ENCODE measurements at places on chromosomes 4 and X. TPM values are rescaled to one million over a fixed set of nuclear protein-coding genes. Genes with fewer than 3 reads are reported as not detected.
A peak's percentile ranks its signal among the peaks of the same experiment; 100 is the strongest.

NAA11 gene
- total RNA-seq: not detected

DNA sequence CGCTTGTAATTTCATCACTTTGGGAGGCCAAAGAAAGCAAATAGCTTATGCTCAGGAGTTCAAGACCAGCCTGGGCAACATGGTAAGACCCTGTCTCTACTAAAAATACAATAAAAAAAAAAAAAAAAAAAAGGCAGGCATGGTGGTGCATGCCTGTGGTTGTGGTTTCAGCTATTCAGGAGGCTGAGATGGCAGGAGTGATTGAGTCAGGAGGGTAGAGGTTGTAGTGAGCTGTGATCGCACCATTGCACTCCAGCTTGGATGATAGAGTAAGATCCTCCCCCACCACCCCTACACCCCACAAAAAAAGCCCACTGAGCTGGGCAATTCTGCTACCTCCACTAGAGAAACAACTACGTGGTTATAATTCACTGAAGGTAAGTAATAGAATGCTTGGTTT is 118.8 kb upstream of the PCDH18 start:
- DNase-seq: peak; percentile 76
- H3K27me3 ChIP-seq: no peaks in the 10 kb centered on the region
- H3K27ac ChIP-seq: no peak overlapping the region
- H3K4me3 ChIP-seq: no peak overlapping the region

DNA sequence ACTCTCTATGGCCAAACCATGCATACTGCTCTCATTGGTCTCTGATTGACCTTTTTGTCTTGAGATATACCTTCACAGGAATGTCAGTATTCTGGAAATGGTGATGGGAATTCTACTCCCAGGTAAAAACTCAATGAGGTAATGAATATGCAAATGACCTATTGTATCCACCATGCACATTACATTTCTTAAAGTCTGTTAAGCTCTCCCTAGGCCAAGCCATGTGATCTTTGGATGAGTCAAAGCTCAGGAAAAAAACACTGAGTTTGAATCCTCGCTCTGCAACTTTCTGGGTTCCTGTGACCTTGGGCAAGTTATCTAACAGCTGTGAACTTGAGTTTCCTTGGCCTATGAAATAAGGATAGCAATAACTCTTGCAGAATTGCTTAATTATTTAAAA is 175.4 kb downstream of the PPP1R2C start:
- no peak overlapping the region for H3K4me3 ChIP-seq
- DNase-seq: no peak
- no peak overlapping the region for H3K27ac ChIP-seq
- H3K4me1 ChIP-seq: no peaks in the 10 kb centered on the region
- H3K27me3 ChIP-seq: no peaks in the 10 kb centered on the region

NOX1 gene
- not detected for total RNA-seq

EMCN gene
- not detected for total RNA-seq

DNA sequence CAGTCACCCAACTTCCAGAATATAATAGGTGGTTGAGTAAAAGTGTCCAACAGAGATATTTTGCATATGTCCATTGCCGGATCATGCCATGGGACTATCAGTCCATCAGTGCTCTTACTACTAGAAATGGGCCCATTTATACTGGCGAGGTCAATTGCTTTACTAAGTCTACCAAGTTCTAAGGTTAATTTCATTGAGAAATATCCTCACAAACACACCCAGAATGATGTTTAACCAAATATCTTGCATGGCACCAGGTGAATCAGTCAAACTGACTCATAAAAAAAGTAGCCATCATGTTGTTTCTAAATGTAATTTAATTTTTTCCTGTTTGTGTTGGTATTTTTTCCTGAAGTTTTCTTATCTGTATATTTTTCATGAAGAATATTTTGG is 1217.0 kb downstream of the RAPGEF2 start:
- H3K27ac ChIP-seq: no peak overlapping the region
- no peak for DNase-seq
- peaks cover 3% of the 10 kb centered on the region for H3K4me1 ChIP-seq
- no peaks in the 10 kb centered on the region for H3K27me3 ChIP-seq
- no peak overlapping the region for H3K4me3 ChIP-seq

GAGE12E gene
- not detected for total RNA-seq

DNA sequence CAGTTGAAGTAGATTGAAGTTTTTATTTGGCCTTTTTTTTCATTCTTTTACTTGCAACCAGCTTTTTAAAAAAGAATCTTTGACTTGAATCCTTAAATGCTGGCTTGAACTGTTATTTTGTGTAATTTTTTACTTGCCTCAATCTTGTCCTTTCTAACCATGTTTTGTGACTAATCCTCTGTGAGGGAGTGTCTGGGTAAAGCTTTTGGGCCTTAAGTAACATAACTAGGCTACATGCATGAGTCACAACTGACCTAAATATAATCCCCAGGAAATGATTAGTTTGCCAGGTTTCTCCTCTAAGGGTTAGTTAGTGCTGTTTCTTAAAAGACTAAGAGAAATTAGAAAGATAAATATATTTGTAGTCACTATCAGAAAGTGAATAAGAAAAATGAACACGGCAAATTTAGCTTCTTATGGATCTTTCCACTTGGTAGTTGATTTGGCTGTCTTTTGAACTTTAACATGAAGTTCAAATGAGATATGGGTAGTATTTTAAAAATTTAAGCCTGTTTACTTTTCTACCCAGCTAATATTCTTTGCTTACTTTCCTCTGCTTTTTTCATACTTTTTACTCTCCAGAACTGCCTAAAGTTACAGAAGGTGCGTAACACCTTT is 13.0 kb downstream of the EXOC1 start:
- peak overlapping the region; percentile 88 for H3K27ac ChIP-seq
- peak; percentile 96 for DNase-seq
- peak overlapping the region; percentile 13 for H3K4me3 ChIP-seq
- H3K27me3 ChIP-seq: no peaks in the 10 kb centered on the region
- H3K4me1 ChIP-seq: peaks cover 23% of the 10 kb centered on the region

SSX2B gene
- total RNA-seq: not detected

BEX1 gene
- total RNA-seq: 16.6 TPM

- DNase-seq: peak; percentile 34
- H3K27me3 ChIP-seq: no peaks in the 10 kb centered on the region
- no peaks in the 10 kb centered on the region for H3K36me3 ChIP-seq
- H3K4me3 ChIP-seq: no peak overlapping the region
Measured at GRCh38 chrX:16436348-16437188, 213.4 kb upstream of the S100G start.

DNA sequence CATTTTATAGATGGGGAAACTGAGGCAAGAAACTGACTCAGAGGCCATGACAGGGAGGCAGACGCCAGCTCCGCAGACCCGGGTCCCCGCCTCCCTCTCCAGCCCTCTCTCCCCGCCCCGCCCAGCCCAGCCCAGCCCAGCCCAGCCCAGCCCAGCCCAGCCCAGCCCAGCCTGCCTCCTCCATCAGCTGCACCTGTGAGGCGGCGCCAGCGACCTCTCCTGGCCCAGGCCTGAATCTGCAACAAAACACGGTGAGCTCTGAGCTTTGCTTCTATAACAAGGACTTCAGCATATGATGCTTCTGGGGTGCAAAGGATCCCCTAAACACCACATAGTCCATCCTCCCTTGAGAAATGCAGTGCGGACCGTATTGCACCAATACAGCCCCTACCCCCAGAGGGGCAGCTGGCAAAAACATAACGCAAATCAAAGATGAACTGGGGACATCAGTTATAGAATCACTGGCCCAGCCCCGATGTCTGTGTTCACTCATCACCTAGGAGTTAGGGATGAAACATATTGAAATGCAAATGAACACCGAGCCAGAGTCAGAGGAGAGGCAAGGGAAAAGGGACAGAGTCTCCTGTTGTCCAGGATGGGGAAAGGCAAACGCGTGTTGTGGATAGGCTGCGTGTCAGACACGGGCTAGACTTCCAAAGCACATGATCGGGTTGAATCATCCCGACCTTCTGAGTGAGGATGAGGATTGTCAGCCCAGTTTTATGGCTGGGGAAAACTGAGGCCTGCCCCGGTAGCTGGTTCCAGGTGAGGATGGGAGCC is 216.1 kb upstream of the PSAPL1 start:
- H3K4me3 ChIP-seq: no peak overlapping the region
- H3K27me3 ChIP-seq: no peaks in the 10 kb centered on the region
- peak; percentile 57 for DNase-seq
- peak overlapping the region; percentile 57 for H3K27ac ChIP-seq
- H3K4me1 ChIP-seq: peaks cover 65% of the 10 kb centered on the region

- no peaks in the 10 kb centered on the region for H3K4me1 ChIP-seq
- H3K27me3 ChIP-seq: no peaks in the 10 kb centered on the region
- H3K36me3 ChIP-seq: no peaks in the 10 kb centered on the region
- no peak overlapping the region for H3K27ac ChIP-seq
Measured at GRCh38 chrX:16082470-16083085, 40.8 kb upstream of the GRPR start.

- no peaks in the 10 kb centered on the region for H3K36me3 ChIP-seq
- peaks cover 5% of the 10 kb centered on the region for H3K4me1 ChIP-seq
- H3K27me3 ChIP-seq: no peaks in the 10 kb centered on the region
- no peak overlapping the region for H3K27ac ChIP-seq
Measured at GRCh38 chr4:155391932-155392331, 15.2 kb upstream of the MAP9 start.

GRCh38 chr4:77496457-77496856 is 109.2 kb upstream of the CXCL13 start:
- no peaks in the 10 kb centered on the region for H3K27me3 ChIP-seq
- no peak for DNase-seq
- no peaks in the 10 kb centered on the region for H3K4me1 ChIP-seq
- H3K36me3 ChIP-seq: no peaks in the 10 kb centered on the region
- no peak overlapping the region for H3K4me3 ChIP-seq

- DNase-seq: peak; percentile 66
- H3K27ac ChIP-seq: peak within 1 kb of the TSS; percentile 93
- H3K4me1 ChIP-seq: peaks cover 65% of the 10 kb centered on the region
- peak within 1 kb of the TSS; percentile 100 for H3K4me3 ChIP-seq
- H3K36me3 ChIP-seq: no peaks in the 10 kb centered on the region
Measured at GRCh38 chr4:156971676-156972378, at the start of gene PDGFC. TSS of gene PDGFC (minus strand) at chr4:156971799. CDS start at chr4:156970903, 896 bp downstream.

DNA sequence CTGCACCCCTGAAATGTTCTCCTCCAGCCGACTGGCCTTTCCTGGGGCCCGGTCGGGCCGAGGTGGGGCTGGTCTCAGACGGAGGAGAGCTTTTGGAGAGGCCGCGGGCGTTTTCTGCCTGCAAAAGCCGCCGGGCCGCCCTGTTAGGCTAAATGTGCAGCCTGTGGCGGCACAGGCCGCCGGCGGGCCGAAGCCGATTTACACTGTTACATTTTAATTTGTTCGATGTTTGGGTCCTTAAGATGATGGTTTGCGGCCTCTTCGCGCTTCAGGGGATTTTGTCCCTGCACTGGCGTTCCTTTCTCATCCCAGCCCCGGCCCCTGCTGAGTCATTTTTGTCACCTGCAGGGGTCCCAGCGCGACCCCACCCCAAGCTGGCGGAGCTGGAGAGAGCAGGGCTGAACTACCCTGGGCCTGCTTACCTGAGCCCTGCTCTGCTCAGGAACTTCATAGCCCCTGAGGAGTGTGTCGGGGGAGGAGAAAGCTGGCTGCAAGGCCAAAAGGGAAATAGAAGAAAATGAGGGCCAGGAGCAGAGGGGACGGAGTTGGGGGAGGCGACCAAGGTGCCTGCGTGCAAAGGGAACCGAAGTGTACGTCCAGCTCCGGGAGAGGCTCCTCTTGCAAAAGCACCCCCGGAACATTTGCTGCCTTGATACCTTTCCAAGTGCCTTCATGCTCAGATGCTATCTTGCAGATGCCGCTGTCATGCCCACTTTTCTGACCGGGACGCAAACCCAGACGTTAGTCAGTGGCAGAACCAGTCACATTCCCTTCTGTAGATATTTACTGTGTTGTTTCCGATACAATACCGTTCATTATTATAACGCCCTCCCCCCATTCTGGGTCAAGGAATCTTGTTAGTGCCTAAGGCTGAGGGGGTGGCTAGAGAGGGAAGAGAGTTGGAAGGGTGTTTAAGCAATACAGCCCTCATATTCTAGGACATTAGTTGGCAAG is 977 bp upstream of the RBBP7 start:
- peak overlapping the region; percentile 57 for H3K4me3 ChIP-seq
- no peaks in the 10 kb centered on the region for H3K27me3 ChIP-seq
- no peak for DNase-seq
- H3K27ac ChIP-seq: peak overlapping the region; percentile 66
- no peaks in the 10 kb centered on the region for H3K36me3 ChIP-seq

SCLT1 gene
- 10.9 TPM for total RNA-seq

DNA sequence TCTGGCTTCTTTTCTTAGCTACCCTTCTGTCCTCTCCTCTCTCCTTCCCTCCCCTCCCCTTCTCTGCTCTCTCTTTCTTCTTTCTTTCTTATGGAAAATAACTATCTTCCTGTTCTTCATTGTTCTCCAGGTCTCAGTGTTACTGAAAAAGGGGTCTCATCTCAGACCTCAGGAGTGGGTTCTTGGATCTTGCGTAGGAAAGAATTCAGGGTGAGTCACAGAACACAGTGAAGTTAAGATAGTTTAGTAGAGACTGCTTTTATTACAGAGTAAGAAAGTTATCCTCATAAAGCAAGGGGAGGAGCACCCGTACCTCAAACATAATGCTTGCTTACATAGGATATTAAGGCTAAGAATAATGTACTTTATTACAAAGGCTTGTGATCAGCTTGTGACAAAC is 31.8 kb upstream of the CWH43 start:
- peak; percentile 58 for DNase-seq
- H3K4me3 ChIP-seq: no peak overlapping the region
- peaks cover 6% of the 10 kb centered on the region for H3K4me1 ChIP-seq
- H3K27ac ChIP-seq: peak overlapping the region; percentile 84

MAOB gene
- total RNA-seq: 0.77 TPM

- no peak overlapping the region for H3K27ac ChIP-seq
- no peaks in the 10 kb centered on the region for H3K36me3 ChIP-seq
- H3K4me3 ChIP-seq: no peak overlapping the region
- no peaks in the 10 kb centered on the region for H3K27me3 ChIP-seq
Measured at GRCh38 chrX:101419489-101419888, 11.5 kb downstream of the HNRNPH2 start.

DNA sequence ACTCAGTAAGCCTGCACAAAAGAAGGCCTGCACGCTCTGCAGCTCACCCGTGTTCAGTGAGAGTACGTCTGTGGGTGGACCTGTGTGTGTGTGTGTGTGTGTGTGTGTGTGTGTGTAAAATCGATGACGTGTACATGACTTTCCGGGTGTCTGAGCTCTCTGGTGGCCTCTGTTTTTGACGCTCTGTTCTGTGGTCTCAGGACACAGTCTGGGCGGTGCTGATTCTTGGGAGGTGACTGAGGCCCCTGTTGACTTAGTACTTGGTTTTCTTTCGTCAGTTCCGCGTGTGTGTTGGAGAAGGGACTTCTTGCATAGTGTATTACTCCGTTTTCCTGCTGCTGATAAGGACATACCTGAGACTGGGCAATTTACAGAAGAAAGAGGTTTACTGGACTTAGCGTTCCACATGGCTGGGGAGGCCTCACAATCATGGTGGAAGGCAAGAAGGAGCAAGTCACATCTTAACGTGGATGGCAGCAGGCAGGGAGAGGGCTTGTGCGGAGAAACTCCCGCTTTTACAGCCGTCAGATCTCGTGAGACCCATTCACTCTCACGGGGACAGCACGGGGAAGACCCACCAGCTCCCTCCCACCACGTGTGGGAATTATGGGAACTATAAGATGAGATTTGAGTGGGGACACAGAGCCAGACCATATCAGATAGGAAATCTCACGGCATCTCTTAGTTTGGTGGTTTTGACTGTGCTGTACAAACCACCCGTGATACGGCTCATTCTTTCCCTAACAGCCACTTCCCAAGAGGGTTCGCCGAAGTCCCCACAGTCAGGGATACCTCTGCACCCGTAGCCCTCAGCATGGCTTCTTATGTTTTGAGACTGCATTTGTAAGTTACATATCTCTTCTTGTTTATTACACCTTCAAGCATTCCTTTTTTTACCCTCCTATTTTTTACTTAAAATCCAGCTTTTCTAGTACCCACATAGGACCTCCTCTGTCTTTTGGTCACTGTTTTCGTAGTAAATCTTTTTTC is 24.5 kb downstream of the UVSSA start:
- DNase-seq: no peak
- H3K27ac ChIP-seq: no peak overlapping the region
- H3K36me3 ChIP-seq: no peaks in the 10 kb centered on the region
- H3K4me1 ChIP-seq: no peaks in the 10 kb centered on the region
- H3K4me3 ChIP-seq: no peak overlapping the region
